Brain pericyte (primary cell): ENCODE measurements at places on chromosomes 7 and 10.

- no peak for DNase-seq
These were observed 286.7 kb downstream of the OTUD1 start for GRCh38 chr10:23725548-23725947.

DNA sequence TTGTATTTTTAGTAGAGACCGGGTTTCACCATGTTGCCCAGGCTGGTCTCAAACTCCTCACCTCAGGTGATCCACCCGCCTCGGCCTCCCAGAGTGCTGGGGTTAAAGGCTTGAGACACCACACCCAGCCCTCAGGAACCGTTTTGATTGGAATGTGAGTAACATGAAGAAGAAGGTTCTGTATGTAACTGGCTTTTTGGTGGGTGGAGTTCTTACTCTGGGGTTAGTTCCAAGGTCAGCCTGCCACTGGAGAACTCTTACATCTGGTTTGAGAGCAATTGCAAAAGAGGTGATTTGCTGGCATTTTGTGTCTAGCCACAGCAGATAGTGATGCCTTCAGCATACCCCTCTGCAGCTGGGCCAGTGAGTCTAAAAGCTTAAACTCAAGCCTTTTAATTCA, 457.8 kb upstream of the VSTM2A start:
- DNase-seq = no peak

DNA sequence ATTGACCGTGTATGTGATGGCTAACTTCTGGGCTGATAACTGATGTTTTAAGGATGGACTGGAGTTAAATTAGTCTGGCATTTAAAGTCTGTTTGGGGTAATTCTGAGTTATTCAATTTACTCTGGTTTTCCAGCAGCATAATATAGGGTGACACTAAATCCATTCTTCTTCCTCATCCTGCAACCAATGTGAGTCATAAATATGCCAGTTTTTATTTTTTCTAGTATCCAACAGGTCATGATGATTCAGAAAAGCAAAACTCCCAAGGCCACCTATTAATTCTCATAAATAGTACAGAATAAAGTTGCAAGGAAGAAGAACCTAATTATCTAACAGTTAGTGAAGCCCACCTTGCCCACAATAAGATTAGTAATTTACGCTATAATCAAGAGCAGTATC, 7.5 kb upstream of the EPHB6 start:
- no peak for DNase-seq

DNA sequence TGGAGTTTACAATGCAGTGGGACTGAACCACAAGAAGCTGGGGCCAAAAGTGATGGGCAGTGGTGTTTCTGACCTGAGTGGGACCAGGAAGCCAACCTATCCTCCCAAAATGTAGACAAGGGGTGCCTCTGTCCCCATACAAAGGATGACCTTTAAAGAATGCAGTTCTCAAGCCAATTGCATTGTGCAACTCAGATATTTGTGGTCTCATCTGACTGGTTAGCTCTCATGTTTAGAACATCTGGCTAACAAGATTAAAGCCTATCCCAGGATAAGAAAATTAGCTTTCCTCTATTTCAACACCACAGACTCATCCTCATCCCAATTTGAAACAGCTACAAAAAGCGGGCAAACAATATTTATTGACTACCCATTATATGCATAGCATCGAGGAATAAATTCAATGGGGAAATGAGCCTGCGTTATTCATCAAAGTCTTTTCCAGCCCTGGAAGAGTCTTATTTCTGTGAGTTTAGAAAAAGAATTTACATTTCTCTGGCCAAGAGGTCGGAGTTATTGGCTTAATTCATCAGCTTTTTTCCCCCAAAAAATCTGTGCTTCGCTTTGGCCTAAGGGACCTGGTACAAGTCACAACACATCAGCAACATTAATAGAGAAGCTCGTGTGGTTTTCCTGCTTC, 26.7 kb downstream of the ELMO1 start:
- no peak for DNase-seq

DNA sequence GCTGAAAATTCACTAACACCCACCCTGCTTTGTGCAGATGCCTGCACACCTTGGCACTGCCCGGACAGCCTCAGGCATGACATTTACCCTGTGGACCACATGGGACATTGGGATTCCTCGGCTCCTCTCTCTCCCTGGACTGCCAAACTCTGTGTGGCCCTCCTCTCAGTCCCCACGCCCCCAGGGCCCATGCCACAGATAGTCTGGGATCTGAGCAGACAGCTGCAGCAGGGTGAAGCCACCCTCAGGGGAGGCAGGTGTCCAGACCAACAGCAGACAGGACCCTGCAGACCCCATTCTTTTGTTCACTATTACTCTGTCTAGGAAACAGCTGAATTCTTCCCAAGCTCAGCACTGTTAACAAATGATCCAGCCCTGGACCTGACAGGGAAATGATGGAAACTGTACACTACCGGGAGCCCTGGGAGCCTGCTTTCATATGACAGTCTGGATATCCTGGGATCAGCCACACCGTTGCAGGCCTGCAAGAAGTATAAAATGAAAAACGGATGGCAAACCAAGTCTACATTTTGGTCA, 83.4 kb downstream of the VOPP1 start:
- no peak for DNase-seq

DNA sequence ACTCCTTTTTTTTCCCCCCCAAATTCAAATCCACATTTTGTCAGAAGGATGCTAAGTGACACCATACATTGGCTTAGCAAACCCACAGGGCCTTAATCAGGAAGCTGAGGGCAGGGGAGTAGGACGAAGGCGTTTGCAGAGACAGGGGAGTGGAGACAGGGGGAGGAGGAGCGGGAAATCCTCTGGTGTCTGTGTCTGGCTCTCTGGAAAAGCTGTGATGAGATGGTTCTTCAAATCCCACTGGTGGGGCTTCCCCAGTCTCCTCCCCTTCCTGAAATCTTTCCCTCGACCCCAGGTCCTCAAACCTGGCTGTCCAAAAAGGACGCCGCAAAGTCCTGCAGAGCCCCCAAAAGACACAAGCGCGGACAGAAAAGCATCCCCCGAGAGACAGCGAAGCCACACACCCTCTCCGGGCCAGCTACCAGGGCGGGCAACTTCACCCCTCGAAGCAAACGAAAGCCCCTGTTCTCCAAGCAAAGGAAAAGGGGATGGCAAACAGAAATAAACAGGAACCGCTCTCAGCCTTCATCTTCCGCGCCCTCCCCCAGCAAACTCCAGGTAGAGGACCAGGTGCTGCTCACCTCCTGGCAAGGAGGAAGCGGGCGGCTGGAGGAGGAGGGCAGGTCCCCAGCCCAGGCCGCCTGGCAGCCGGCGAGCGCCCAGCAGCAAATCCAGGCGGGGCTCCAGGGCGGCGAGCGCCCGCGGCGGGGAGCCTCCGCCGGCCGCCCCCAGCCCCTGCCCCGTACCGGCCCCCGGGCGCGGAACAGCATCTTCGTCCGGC, 520 bp downstream of the ELAPOR2 start:
- no peak for DNase-seq

DNA sequence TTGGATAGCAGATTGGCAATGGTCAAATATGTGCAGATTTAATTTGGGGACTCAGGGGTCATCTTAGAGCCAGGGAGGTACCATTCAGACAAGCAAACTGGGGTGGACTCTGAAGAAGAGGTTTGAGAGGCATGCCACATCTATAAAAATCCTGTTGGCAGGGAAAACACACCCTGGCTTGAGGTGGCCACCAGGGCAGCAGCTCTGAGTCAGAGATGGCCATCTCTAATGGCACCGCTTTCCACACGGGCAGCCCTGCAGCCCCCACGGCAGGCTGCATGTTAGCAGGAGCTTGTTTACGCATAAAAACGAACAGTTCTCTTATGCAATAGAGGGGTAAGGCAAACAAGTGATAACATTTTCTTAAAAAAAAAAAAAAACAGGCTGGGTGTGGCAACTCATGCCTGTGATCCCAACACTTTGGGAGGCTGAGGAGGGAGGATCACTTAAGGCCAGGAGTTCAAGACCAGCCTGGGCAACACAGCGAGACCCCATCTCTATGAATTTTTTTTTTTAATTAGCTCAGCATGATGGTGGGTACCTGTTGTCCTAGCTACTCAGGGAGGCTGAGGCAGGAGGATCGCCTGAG, 14.9 kb downstream of the DLG5 start:
- no peak for DNase-seq

GRCh38 chr10:92691591-92692079, 1.9 kb downstream of the HHEX start:
- DNase-seq = no peak

DNA sequence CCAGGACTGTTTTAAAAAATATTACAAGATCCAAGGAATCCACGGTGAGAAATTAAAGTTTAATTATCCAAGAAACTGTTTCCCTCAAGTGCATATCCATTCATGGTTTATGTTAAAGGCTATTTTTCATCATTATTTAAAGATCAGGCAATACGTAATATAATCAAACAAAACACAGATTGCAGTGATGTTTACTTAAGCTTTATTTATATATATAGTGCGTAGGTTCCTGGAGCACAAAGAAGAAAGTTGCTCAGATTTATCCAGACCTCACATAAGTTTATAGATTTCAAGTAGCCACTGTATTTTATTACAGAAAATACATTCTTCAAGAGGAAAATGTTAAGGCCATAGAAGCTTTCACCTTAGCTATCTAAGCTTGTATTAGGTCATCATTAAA, 210.0 kb upstream of the KLF14 start:
- no peak for DNase-seq

- DNase-seq = no peak
These were observed 45.7 kb downstream of the BPGM start for GRCh38 chr7:134692344-134692705.

GRCh38 chr10:48614481-48615390, 9.9 kb upstream of the ARHGAP22 start:
- DNase-seq = no peak

DNA sequence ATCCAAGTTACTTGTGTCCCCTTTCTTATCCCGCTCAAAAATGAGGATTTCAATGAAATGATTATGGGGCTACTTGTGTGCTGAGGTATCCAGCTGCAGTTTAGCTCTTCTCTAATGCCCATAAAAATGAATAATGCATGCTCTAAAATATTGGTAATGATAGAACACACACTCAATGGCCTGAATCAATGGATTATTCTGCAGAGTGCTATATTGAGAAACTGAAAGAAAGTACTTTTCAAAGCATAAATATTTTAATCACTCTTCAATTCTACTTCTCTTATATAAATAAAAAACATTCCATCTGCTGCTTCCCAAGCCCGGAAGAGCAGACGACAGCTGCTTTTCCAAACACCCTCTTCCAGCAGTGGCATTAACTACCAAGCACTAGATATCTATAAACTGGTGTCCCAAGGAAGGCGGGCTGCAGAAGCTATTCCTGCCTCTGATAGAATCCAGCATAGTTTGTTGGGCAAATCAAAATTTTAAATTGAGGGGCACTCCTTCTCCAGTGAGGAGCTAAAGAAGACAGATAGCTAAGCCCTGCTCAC, 284.9 kb upstream of the AOAH start:
- no peak for DNase-seq

DNA sequence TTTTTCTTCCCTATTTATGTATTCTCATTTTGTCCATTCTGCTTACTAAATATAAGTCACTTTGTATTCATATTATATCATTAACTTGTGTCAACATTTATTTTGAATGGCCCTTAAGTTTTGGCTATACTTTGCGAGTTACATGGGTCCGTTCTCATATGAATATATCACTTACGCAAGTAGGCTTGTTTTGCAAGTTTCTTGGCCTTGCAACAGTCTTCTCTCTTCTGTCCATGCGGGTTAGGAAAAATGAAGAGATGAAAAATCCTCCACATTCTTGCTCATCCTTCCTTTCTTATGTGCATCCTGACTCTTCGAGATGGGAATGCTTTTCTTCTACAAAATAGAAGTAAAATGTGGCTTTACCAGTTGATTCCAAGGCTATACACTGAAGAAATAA, 82.8 kb downstream of the GPR158 start:
- no peak for DNase-seq

DNA sequence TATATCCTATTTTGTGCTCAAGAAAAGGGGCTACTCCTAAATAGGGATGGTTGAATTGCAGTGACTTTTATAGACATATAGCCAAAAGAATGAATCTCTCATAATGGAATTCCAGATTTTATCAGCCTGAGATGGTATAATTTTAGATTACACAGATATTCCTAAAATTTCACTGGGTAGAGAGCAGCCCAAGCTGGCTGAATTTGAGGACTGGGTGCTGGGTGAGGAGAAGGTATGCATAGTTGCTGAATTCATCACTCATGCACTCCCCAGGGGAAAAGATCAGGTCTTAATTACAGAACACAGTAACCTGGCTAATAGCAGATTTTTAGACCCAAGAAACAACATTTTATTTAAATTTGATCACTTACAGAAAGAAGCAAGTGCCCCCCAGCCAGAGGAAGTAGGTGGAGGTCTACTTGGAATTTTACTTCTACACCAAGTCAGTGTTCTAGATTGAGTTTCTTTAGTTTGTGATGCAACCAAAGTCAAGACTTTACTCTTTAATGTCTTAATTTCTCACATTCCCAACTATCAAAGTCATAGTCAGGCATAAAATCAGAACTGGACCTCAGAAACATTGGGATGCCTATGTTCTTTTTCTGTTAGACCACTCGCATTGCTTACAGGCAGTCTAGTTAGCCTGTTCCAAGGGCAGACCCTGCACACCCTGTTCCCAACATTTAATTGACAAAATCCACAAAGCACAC, 337.4 kb upstream of the PODXL start:
- DNase-seq = no peak

- no peak for DNase-seq
These were observed 35.1 kb downstream of the PTPRZ1 start for GRCh38 chr7:121908042-121908441.

- no peak for DNase-seq
These were observed 118.0 kb downstream of the ARL5B start for GRCh38 chr10:18777258-18777657.

DNA sequence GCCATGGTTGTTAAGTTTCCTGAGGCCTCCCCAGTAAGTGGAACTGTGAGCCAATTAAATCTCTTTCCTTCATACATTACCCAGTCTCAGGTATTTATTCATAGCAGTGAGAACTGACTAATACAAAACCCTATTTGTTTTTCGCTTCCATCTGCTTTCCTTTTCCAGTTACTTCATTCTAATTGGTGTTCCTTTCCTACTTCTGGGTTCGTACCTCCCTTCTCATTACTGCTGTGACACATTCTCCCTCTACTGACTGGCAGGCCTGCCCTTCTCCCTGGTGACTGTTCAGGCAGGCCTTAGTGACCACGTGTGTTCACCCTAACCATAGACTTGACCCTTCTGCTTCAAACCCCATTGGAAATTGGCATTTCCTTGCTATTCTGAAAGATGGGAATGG, 37.7 kb downstream of the MTURN start:
- no peak for DNase-seq

DNA sequence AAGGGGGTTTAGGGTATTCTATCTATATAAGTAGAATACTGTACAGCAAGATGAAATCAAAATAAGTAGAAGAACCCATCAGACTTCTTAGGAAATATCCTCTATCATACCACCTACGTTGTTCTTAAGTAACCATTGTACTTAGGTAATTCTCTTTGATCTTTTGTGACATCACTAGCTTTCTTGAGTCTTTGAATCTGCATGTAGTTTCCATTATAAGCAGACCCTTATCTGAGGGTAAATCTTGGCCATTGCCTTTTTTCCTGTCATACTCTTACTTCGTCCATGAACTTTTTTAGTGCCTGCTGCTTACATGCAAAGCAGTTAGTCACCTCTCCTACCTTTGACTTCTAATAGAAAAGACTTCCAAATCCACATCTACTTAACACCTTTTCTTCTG, 49.0 kb downstream of the WAC start:
- no peak for DNase-seq
